ENCODE measurements at places on chromosomes 2 and 18.

DNA sequence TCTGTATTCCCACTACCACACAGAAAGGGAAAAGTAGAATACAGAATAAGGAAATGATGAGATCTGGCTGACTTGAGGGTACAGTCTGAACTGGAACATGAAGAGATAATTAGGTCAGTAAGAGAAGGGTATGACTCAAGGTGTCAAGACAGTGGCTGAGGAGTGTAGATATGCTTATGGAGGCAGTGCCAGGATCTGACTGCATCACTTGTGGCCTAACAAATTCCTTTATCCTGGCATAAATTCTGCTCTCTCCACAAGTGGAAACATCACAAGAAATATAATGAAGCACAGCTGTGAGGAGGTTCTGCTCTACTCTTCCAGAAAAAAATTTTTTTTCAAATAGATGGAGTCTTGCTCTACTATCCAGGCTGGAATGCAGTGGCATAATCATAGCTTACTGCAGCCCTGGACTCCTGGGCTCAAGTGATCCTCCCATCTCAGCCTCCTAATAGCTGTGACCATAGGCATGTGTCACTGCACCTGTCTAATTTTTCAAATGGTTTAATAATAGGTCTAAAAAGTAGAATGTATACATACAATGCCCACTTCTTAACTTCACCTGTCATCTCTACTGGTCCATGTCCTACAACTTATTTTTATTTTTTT lies 85.3 kb downstream of the C2orf74 start:
- DNase-seq: no peak

DNA sequence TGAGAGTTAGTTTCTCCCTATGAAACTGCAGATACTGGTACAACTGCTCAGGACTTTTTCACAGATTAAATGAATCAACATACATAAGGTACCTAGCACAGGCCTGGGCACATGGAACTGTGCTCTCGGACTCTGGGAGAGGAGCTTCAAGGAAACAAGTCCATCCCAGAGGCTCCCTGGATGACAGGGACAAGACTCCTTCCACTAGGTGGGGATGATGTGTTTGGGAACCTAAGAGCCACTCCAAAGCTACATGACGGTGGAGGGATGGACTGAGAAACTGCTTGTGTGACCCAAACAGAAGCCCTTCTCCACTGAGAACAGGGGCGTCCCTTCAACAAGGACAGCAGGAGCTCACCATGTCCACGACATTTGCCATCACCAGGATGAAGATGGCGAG lies 37.1 kb downstream of the CENPO start:
- DNase-seq: no peak

- DNase-seq: no peak
Observed at GRCh38 chr18:60698901-60699300, 326.3 kb upstream of the MC4R start.

GRCh38 chr18:48929941-48930713 lies 20.6 kb downstream of the SMAD7 start:
- no peak for DNase-seq

GRCh38 chr2:22683914-22684313 lies 701.1 kb upstream of the KLHL29 start:
- no peak for DNase-seq

- no peak for DNase-seq
Observed at GRCh38 chr2:67702937-67703336, 305.8 kb downstream of the ETAA1 start.

GRCh38 chr2:225779829-225780228 lies 380.3 kb downstream of the NYAP2 start:
- no peak for DNase-seq

DNA sequence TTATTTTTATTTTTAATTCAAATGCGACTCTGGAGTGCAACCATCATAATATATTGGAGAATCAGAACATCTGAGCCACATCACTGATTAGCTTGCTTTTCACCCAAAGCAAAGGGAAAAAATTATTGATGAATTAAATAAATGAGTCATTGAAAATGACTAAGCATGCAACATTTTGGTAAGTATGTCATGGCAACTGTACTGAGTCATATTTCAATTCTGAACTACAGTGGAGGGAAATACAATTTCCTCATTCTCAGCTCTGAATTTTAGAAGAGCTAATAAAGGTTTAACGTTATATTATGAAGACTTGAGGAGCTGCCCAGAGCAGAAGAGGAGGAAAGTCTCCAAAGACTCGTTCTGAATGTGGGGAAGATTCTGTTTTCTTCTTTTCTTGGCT lies 89.6 kb upstream of the CCDC68 start:
- DNase-seq: no peak
